ENCODE measurements at places on chromosomes 5 and 9.

GRCh38 chr9:126152622-126153362 is 173.8 kb upstream of the MVB12B start:
- no peak for DNase-seq

DNA sequence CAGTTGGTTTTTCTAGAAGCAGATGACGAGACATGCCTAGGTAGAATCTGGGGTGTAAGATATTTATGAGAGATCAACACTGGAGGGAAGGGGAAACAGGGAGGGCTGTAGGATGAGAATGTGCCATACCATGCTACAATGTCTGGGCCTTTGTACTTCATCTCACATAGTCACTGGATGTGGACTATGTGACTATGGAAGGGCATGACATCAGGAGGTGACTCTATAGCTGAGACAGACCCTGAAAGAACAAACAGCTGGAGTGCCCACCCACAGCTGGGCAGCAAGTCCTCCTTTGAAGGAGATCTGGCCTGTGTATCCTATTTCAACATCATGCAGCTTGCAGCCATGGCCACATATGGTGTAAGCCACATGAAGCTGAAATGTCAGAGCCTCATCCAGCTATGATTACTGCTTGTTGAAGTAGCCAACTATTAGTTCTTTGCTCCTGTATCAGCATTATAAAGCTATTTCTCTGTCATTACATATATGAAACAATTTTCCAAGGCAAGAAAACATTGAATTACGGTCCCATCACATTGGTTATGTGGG is 46.2 kb upstream of the KIF2A start:
- DNase-seq: no peak

GRCh38 chr5:180395540-180396274 is 42.6 kb upstream of the GFPT2 start:
- DNase-seq: no peak

DNA sequence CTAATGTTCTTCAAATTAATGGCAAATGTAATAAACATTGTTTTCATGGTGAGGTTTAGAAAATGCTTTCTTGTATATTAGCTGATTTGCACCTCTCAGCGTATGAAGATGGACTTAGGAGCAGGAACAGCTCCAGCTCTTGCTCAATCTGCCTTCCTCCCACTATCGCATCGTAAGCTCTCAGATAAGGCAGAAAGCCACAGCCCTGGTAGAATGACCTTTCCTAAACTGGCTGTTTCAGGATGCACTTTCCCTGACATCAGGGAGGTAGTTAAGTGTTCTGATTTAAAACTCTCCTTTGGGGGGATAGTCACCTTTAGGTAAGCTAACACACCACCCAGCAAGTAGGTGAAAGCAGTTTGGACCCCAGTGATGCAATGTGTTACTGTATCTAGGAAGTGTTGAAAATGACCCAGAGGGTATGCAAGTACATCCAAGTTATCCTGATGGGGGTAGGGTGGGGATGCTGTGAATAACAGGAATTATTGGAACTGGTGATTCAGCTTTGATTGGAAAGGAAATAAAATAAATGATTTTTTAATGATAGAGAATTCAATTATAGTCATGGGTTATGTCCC is 72.3 kb downstream of the LMNB1 start:
- no peak for DNase-seq

DNA sequence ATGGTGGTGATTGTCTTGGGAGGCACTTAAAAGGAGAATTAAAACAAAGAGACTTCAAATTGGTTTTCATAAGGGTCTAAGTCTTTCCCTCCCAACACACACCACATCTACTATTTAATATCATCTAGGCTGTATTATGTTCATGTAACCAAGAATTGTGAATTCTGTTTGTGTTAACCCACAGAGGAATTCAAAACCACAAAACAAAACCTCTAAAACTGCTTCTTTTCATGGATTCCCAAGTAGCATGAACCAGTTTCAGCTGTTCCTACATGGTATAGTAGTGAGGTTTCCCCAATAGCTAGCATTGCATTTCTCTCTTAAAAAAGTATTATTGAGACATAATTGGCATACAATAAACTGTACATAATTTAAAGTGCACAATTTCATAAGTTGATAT is 283.8 kb downstream of the CD180 start:
- DNase-seq: no peak

- no peak for DNase-seq
These were observed 48.4 kb upstream of the FAM240B start for GRCh38 chr9:38768351-38768761.

GRCh38 chr5:43613370-43613769 is 10.4 kb downstream of the NNT start:
- DNase-seq: no peak

GRCh38 chr5:138282920-138283742 is 8.7 kb upstream of the GFRA3 start:
- no peak for DNase-seq

GRCh38 chr9:26677965-26678706 is 214.5 kb downstream of the CAAP1 start:
- no peak for DNase-seq

DNA sequence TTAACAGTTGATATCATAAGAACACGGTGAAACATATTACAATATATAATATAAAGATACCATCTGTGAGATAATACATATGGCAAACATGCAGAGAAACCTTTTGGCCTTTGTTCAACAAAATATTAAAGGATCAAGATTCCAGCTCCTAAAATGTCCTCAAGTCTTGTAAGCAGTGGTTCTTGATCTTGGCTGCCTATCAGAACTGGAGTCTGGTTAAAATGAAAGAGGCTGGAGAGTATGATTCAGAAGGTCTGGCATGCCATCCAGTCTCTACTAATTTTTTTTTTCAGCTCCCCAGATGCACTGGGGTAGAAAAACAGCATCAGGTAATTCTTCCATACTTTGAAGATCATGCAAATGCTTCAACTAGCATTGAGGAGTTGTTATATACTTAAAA is 83.2 kb downstream of the TNC start:
- DNase-seq: no peak

DNA sequence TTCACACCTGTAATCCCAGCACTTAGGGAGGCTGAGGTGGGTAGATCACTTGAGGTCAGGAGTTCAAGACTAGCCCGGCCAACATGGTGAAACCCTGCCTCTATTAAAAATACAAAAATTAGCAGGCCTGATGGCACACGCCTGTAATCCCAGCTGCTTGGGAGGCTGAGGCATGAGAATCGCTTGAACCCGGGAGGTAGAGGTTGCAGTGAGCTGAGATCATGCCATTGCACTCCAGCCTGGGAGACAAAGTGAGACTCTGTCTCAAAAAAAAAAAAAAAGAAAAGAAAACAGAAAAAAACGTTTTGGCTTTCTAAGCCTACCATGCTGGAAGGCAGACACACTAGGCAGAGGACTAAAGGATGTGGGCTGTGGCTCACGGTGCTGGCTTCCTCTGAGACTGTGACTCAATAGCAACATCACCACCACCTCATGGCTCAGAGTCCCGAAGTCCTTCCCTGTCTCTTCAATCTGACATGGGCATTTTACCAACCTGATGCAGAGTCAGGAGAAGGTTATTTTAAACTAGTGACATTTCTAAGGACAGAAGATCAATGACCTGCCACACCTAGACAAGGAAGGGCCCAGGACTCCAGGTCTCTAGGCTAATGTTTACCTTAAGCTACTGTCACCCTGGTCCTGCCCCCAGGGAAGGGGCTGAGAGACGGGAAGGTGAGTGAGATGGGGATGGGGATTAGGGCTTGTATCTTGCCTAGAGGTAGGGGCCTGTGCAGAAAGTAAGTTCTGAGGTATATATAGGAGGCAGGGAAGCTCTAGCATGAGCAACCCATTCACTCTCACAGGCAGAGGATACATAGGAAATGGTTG is 3.7 kb downstream of the ECSCR start:
- DNase-seq: peak; percentile 58

GRCh38 chr5:39025456-39025855 is 48.7 kb downstream of the RICTOR start:
- no peak for DNase-seq

DNA sequence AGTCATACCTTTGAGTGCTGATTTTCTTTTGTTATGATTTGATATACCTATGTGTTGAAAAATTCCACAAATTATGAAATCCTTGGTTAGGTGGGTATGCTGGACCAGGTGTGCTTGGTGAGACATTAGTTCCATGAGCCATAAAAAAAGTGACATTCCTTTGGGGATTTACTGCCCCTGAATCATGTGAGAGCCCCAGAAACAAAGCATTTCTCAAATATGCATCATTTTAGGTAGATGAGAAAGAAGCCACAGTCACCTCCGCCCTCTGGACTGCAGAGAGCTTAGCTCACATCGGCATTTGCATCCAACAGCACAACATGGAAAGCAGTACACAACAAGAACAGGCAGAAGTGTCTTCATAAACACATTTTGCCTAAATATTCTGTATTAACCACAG is 55.3 kb downstream of the DAP start:
- DNase-seq: no peak

- DNase-seq: no peak
These were observed 41.3 kb downstream of the JADE2 start for GRCh38 chr5:134566741-134567221.

- DNase-seq: no peak
These were observed 74.7 kb downstream of the HAPLN1 start for GRCh38 chr5:83645936-83646335.

DNA sequence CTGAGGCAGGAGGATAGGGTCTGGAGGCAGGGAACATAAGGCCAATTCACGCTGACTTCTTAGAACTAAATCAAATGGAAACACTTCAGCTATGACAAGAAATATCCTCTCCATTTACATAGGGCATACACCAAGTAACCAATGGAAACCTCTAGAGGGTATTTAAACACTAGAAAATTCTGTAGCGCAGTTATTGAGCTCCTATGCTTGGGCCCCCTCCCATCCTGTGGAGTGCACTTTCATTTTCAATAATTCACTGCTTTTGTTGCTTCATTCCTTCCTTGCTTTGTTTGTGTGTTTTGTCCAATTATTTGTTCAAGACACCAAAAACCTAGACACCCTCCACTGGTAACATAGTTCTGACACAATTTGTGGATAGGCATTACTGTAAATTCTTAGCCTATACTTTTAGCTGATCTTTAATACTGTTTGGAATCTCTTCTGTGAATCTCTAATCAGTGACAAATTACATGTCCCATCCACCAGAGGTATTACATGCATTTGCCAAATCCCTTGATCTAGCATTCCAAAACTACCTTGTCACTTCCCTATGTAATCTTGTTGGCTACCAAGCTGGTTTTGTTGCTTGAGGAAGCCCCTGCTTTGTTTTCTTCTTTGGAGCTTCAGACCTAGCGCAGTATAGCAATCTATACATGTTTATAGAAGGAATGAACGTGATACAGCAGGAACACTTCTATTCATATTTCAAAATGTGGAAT is 61.6 kb downstream of the ST8SIA4 start:
- DNase-seq: no peak

- no peak for DNase-seq
These were observed 524.3 kb downstream of the PSAT1 start for GRCh38 chr9:78821126-78821822.

GRCh38 chr5:107248066-107248695 is 422.6 kb downstream of the EFNA5 start:
- DNase-seq: no peak

- no peak for DNase-seq
These were observed 55.4 kb downstream of the SEMA4D start for GRCh38 chr9:89442501-89442978.

DNA sequence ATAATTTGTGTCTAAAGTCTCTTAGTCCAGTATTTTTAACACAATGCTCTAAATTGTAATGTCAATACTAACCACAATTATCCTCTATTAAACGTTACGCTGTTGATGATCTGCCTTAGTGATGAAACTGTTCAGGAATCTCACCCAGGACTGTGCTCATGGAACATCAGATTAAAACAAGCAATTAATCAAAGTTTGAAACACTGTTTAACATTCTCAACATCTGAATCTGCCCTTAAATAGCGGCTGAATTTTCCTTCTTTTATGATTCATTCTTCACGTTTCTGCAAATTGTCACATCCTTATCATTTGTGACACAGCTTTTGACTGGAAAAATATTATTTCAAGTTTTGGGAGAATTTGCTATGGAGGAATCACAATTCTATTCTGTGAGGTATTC is 113.8 kb downstream of the MARCHF11 start:
- no peak for DNase-seq

DNA sequence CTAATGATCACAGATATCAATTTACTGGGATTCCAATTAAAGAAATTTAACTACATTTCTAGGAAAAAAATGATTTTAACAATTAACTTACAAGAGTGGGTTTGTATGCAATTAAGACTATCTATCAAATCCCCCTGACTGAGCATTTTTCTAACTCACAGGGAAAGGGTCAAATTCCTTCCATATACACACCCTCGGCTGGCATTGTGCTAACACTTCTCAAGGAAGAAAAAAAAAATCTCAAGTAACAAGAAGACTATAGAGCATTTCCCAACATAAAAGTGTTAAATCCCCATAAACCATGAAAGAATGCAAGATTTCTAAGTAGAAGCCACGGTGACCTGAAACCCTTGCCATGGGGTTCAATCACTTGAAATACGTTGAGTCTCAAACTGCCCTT is 368.8 kb downstream of the GLIS3 start:
- DNase-seq: no peak

- no peak for DNase-seq
These were observed 254.2 kb downstream of the FANCC start for GRCh38 chr9:95063300-95063699.

DNA sequence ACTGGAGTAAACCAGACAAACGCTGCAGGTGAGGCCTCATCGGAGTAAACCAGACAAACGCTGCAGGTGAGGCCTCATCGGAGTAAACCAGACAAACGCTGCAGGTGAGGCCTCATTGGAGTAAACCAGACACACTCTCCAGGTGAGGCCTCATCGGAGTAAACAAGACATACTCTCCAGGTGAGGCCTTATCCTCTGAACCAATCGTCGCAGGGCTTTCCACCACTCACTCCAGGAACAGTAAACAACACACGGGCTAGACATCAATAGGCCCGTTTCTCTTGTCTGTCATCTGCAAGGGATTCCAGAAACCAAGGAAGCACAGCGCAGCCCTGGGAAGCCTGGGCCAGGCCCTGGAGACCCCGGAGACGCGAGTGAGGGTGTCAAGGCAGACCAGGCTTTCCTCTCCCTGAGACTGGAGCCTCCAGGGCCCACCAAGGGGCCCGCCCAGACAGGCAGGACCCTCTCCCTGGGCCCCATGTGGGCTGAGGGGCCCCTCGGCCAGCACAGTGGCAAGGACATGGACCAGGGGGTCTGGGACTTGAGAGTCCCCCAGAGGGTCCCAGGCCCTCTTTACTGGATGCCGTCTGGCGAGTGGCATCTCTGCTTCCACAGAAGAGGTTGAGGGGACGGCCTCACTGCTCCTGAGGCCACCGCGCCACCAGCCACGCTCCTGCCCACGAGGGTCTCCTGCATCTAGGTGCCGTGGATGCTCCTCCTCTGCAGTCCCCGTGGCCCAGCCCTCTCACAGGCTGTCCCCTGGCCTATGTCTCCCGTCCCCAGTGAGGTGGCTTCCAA is 26.4 kb upstream of the NSMF start:
- DNase-seq: no peak

Data from activated CD4-positive, CD25-positive, alpha-beta regulatory T cell treated with anti-CD3 and anti-CD28 coated beads, Interleukin-2, amount 50 U/mL, for 16 hours (primary cell).